ENCODE measurements at places on chromosomes 6 and 20.

- DNase-seq = no peak
Measured at GRCh38 chr6:106051226-106051625, 34.9 kb upstream of the PRDM1 start.

DNA sequence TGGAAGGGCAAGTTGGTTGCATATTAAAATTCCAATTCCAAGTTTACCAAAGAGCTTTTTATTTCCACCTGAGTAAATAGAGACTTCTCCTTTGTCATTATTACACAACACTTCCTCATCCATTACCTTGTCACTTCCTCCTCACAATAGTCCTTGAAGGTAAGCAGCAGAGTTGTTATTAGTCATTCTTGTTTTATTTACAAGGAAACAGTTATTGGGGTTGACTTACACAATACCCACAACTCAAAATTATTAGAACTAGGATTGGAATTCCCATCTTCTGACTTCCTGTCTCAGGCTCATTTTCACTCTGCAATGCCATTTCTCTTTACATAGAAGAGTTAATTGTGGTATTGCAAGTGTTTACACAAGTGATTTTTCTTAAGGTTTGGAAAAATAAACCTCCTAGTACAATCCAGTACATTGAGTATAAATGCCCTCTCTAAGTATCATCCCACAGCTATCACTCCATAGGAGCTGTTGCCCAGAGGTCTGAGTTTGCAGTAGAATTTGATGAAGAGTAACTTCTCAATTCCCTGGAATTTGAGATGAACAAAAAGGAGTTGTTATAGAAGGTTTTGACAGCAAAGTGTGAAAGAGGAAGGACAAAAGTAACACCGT, 28.9 kb upstream of the MTRF1L start:
- no peak for DNase-seq

DNA sequence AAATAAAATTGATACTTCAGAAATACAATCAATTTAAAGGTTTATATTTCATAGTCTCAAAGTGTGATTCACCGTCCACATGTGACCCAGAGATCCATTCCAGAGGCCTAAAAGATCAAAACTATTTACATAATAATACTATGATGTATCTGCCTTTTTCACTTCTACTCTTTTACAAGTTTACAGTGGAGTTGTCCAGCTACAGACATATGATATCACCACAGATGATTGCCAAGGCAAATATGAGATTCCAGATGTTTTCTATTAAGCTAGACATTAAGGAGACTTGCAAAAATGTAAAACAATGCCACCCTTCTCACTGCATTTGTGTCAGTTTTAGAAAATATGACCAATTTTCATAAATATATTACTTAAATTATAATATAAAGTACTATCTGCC, 443.7 kb downstream of the GJA1 start:
- no peak for DNase-seq

- no peak for DNase-seq
Measured at GRCh38 chr6:37492236-37492972, 7.3 kb downstream of the CCDC167 start.

GRCh38 chr6:142886431-142887170, 58.4 kb downstream of the HIVEP2 start:
- no peak for DNase-seq

DNA sequence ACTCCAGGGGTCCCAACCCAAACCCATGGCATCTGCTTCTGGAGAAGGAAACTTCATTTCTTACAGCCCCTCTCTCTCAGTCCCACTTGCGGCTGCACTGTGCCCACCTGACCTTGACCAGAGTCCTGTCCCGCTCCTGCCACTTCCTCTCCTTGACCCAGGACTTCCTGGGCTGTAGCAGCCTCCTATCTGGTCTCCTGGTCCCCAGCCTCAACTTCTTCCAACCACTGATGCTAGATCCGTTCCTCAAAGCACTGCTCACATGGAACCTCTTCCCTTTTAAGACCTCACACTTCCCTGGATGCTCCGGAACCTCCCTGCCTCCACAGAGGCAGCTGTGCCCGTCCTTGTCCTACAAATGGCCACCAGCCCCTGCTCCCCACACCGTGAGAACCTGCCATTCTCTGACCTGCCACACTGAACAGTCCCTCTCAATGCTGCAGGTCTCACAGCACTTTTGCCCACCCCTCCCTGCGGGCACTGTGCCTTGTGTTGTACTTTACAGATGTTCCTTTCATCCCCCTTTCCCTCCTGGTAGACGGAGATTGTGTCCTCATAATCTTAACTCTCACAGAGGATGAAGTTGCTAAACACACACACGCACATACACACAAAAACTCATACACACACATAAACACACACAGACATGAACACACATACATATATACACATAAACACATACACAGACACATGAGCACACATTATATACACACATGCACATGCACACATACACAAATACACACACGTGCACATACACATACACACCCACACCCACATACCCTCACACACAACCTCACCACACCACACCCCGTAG, 59.6 kb upstream of the NXT1 start:
- no peak for DNase-seq

DNA sequence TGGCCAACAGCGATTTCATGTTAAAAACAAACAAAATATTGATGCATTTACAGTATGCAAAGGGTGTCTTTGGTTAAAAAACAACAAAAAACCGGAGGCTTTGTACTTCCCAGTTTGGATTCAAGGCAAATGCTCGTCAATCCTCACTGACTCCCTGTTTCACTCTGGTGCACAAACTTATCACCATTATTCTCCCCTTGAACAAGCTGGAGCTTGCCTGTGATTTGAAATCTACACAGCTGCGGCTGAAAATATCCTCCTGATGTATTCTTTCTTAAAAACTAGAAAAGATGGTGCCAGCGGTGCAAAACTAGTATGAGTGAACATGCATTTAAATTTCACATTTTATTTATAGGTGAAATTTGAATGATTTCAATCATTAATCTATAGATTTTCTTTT, 3.3 kb downstream of the PERP start:
- peak; percentile 8 for DNase-seq

GRCh38 chr6:3919130-3919628, 70.0 kb downstream of the FAM50B start:
- DNase-seq = no peak

GRCh38 chr20:47521059-47521808, 19.5 kb downstream of the NCOA3 start:
- DNase-seq = no peak

DNA sequence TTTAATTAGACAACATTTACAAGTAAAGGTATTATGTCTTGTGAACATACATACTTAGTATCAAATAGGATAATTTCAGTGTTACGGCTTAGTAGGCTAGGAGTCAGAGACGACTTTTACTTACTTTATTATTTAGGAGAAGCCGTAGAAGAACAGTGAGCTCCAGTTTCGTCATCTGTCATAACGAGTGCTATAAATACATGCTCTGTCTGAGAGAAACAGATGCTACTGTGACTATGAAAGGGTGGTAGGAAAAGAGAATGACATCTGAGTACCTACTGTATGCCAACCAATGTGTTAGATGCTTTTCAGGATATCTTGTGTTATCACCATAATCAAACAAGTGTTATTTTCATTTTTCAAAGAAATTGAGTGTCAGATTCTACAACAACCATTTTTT, 119.0 kb downstream of the EYA4 start:
- DNase-seq = no peak

DNA sequence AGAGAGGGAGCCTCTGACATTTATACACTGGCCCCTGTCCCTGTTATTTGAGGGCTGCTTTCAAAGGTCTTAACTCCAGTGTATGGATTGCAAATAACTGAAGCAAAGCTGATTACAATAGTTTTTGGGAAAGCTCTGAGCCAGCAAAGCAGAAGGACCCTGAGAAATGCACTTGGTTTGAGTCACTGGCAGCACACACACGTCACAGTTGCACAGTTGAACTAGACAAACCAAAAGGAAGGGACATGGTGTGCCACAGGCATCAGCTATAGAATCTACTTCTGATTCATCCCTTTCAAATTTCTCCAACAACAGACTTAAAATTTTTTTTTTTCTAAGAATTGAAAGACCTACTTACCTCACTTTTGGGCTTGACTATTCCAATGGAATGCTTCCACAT, 56.4 kb downstream of the SNRNP48 start:
- no peak for DNase-seq
